Umbilical cord (tissue), 2 donors: ENCODE measurements at places on chromosomes 6 and 20. TPM values are rescaled to one million over a fixed set of nuclear protein-coding genes. Genes with fewer than 3 reads are reported as not detected.

PCK1 gene
- total RNA-seq, result 6.3 TPM

GRCh38 chr6:36685926-36686667, 7.6 kb downstream of the CDKN1A start:
- DNase-seq, result no peak

HS3ST5 gene
- total RNA-seq, result 7.0 TPM

DNA sequence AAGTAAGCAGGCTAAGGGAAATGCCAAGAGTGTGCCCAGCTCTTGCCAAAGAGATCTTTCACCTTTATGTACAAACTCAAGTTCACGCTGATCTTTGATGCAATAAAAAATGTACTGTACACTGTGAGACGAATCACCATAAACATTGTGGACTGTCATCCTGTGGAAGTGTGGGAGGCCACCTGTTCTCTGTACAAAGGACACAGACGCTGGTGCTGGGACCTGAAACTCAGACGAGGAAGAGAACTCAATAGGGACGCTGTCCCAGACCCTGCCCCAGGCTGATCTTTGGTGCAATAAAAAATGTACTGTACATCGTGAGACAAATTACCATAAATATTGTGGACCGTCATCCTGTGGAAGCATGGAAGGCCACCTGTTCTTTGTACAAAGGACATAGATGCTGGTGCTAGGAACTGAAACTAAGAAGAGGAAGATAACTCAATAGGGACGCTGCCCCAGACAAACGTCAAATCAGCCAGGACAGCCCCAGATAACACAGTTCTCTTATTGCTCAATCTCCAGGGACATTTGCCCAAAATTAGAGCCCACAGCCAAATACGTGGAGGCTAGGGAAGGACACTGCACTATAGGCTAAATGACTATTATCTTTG, 312.7 kb upstream of the SGK1 start:
- DNase-seq, result no peak

DNA sequence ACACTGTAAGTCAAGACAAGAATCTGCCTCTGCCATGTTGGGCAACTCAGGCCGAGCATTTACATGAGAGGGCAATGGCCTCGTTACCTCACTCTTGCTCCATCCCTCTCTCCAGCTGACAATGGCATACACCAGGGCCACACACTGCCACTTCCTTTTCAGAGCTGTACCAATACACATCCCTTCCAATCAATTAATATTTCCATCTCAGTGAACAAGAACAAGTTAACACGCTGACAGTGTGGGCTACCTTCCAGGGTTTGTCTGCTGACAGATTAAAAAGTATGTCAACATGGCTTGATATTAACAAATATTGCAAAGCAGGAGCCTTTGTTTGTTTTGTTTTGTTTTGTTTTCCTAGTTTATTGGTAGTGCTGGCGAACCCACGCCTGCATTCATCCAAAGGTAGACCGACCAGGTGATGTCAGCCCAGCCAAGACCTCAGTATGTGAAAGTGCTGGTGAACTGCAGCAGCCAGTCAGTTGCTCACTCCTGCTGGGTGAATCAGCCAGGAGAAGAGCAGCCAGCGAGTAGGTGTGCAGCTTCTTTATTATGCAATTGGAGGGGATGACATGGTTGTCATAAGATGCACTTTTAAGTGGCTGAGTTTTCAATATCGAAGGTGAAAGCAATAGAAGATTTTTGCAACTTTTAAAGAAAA, 487.3 kb upstream of the JARID2 start:
- DNase-seq, result no peak

- no peak for DNase-seq
Observed at GRCh38 chr6:135358251-135358821, 139.2 kb downstream of the AHI1 start.

RNASET2 gene
- 90.0 TPM for total RNA-seq

DNA sequence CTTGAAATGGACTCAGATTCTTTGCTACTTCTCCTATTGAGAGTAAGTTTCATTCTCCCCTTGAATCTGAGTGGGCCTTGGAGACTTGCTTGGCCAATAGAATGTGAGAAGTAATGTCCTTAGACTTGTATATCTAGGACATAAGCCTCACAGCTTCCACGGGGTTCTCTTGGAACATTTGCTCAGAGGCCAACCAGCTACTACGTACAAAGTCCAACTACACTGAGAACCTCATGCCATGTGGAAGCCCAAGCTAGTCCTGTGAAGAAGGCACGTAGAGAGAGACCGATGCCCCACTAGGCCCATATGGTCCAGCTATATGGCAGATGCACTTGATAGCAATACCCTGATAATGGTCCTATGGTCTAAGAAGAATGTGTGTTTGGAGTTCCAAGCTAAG, 22.9 kb downstream of the TMEM14A start:
- no peak for DNase-seq

OPRM1 gene
- 21.9 TPM for total RNA-seq

DNA sequence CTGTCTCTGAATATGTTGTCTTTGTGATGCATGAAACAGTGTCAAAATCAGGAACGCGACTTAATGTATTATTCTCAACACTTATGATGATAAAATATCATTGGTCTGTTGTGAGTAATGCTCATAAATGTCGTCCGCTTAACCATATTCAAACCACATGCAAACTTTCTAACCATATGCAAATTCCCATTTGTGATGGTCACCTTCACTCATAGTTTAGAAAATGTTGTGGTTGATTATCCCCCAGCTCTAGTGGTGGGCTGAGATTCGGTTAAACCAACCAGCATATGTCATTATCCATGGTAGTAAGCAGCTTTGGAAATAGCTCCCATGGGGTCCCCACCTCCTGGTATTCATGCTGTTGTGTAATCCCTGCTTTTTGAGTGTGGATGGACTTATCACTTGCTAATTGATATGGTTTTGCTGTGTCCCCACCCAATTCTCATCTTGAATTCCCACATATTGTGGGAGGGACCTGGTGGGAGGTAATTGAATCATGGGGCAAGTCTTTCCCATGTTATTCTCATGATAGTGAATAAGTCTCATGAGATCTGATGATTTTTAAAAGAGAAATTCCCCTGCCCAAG, 360.0 kb upstream of the TSHZ2 start:
- DNase-seq, result no peak

THBD gene
- 33.5 TPM for total RNA-seq

CD83 gene
- total RNA-seq, result 5.5 TPM

- peak; percentile 45 for DNase-seq
Observed at GRCh38 chr6:3081960-3082359, 13.7 kb downstream of the RIPK1 start.

DNA sequence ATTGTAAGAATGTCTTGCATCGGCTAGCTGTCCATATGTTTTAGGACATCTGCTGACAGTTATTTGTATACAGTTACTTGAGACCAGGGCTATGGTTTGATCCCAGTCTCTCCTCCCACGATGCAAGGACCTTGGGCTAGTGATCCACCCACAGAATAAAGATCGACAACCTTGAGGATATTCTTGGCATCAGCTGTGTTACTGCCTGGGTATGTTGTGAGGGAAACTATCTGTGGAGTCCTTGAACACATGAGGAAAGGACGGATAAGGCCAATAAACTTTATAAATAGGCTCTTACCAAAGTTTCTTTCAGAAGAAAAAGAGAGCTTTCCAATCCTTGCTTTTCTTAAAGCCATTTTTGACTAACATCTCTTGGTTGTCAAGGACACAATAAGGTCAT, 70.8 kb upstream of the HEY2 start:
- DNase-seq, result no peak

C20orf141 gene
- not detected for total RNA-seq

GRCh38 chr6:24974182-24975171, 38.7 kb upstream of the RIPOR2 start:
- no peak for DNase-seq

PI3 gene
- not detected for total RNA-seq

- no peak for DNase-seq
Observed at GRCh38 chr6:21731411-21732031, 138.0 kb downstream of the SOX4 start.

SLC52A3 gene
- total RNA-seq, result 1.7 TPM

DNA sequence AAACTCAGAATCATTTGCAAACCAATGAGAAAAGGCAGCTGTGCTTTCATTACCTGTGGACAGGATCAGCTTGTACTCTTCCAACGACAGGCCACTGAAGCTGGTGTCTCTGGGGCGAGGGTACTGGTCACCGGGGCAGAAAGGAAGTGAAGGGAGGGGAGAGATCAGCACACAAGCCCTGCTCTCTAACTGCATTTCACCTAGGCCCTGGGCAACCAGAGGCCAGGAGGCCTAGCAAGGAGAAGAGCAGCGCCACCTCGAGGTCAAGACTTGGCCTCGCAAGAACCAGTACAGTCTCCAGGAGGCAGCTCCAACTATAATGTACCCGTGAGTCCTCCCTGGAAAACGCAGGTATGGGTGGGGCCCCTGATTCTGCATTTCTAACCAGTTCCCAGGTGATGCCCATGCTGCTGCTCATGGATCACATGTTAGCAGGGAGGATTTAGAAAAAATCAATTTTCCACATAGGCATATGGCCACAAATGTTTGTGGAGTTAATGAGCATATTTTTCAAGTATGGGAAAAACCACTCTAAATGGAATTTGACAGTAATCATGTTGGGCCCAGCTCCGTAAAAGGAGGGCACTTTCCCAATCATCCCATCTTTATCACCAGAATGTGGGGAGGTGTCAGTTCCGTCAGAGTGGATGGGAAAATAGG, 11.0 kb downstream of the UQCC2 start:
- DNase-seq, result peak; percentile 55

NKX2-4 gene
- total RNA-seq, result not detected

ITCH gene
- 83.3 TPM for total RNA-seq

KAT14 gene
- total RNA-seq, result 9.4 TPM

GRCh38 chr20:48295445-48295903, 510.2 kb upstream of the SULF2 start:
- DNase-seq, result peak; percentile 97

MAFB gene
- total RNA-seq, result 14.2 TPM

DNA sequence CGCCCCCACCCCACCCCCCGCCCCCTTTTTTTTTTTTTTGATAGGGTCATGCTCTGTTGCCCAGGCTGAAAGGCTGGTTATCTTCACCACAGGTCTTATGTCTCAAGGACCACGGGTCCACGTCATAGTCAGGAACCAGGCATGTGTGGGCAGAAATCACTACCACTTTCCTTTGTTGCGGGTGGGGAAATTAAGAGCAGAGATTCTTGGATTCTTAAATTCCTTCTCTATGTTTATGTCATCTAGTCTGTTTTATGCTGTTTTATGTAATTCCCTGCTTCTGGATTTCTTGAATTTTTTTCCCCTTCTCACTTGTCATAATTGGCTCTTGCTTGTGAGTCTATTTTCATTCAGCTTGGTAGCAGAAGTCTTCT, 25.8 kb upstream of the PLCG1 start:
- no peak for DNase-seq

VARS1 gene
- total RNA-seq, result 18.8 TPM

GRCh38 chr6:466564-466963, 75.0 kb downstream of the IRF4 start:
- DNase-seq, result no peak

- DNase-seq, result no peak
Observed at GRCh38 chr6:103723438-103724322, 1136.0 kb downstream of the HACE1 start.

ZNF133 gene
- total RNA-seq, result 12.3 TPM

- no peak for DNase-seq
Observed at GRCh38 chr6:102355578-102355977, 962.1 kb downstream of the GRIK2 start.

- DNase-seq, result no peak
Observed at GRCh38 chr6:11295969-11296368, 63.5 kb upstream of the NEDD9 start.

- peak; percentile 33 for DNase-seq
Observed at GRCh38 chr6:65231616-65232015, 475.4 kb downstream of the EYS start.

DNA sequence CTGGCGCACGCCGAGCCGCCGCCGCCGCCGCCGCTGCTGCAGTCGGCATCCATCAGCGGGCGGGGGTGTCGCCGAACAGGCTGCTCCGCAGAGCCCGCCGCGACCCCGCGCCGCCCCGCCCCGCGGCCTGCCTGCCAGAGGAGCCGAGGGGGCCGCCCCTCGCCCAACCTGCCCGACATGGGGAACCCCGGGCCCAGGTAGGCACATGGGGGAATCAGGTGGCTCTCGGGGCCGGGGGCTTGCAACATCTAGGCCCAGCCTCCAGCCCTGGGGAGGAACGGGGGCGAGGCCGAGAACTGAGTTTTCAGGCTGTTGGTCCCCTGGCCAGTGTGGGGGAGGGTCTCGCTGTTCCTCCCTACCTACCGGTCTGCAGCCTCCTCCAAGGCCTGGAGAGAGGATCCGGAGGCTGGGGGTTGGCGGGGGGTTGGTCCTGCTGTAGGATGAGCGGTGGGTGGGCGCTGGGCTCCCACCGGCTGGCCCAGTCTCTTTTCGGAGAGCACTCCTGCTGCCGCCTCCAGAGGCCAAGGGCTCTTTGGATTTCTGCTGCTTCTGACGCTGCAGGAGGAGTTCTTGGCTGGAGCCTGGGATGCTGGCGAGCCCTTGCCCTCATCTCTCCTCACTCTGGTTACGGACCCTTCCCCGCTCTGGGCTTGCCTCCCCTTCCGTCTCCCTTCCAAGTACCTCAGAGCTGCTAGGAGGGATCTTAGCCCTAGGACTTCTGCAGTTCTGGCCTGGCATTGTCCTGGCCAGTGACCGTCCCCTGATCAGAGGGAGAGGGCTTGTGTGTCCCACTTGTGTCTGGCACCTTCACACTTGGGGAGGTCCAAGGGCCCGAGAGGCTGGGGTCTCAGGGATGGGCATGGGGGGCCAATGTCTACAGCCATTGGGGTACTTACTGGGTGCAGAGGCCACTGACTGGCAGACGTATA, at the start of gene EPB41L1:
Gene EPB41L1 (plus strand): TSS at position 41 of the 929 bp plus-strand sequence. CDS start 19,038 bp downstream, outside the sequence.
- peak; percentile 29 for DNase-seq

GRCh38 chr20:420721-421574, 12.8 kb downstream of the RBCK1 start:
- no peak for DNase-seq

DUSP22 gene
- 21.2 TPM for total RNA-seq

DNA sequence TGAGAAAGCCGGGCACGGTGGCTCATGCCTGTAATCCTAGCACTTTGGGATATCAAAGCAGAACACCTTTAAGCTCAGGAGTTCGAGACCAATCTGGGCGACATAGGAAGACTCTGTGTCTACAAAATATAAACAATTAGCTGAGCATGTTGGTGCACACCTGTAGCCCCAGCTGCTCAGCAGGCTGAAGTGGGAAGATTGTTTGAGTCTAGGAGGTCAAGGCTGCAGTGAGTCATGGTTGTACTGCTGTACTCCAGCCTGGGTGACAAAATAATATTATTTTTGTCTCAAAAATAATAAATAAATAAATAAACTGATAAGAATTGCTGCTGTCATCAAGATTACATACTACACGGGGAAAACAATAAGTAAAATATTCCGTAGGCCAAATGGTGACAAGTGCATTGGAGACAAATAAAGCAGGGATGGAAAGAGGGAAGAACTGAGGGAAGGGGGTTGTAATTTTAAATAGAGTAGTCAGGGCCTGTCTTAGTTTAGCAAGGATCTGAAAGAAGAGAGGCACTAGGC, 14.0 kb upstream of the TOP1 start:
- no peak for DNase-seq

DNA sequence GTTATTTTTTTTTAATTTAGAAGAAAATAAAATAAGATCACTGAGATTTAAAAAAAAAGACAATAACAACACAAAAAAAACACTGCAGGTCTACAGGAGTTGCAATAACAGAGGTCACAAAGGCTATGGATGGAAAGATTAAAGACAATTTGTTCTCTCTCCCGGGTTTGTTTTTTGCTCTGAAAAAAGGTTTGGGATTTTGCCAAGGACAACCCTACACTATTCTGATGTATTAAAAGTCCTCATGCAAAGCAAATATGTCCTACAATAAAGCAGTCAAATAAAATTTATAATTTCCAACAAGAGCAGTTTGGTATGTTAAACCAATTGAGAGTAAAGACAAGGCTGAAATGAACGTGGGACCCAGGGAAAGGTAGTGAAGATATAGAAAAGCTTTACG, 55.6 kb downstream of the PTPRK start:
- no peak for DNase-seq
